Hematopoietic multipotent progenitor cell (in vitro differentiated cells): ENCODE measurements at places on chromosomes 4 and X. TPM values are rescaled to one million over a fixed set of nuclear protein-coding genes. Genes with fewer than 3 reads are reported as not detected.
A peak's percentile ranks its signal among the peaks of the same experiment; 100 is the strongest.

DNA sequence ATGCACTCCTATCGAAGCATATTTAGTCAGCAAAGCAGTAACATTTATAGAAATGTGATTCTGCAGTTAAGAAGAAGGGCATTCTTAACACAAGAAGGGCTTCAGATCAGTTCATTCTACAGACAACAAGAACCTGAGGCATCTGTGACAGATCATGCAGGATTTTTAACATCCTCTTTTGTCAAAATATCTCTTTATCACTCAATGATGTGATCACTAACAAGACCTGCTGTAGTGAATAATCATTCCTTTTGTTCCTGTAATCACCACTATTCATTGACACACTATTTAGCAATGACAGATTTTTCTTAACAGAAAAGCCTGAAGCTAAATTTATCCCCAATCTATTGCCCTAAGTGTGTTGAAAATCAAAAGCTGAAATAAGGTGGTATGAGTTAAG lies 47.8 kb upstream of the ARHGAP24 start:
- DNase-seq = no peak

Gene ASMTL
- total RNA-seq = 34.5 TPM

DNA sequence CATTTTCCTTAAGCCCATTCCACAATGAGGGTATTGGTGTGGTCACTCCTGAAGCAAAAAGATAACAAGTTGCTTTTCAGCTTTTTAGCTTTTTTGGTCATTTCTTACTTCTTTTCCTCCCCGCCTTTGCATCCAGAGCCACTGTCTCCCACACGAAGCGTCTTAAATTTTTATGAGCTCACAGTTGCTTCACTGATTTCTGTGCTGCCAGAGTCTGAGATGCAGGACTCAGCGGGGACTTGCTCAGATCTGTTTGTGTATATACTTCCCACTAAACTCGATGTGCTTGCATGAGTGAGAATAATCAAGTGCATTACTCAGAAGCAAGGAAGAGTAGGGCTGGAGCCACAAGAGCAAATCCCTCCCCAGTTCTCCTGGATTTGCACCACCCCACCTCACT lies 80.2 kb upstream of the FHL1 start:
- no peak for DNase-seq

Gene IL13RA1
- 0.81 TPM for total RNA-seq

Gene GPM6B
- total RNA-seq = 0.81 TPM

- no peak for DNase-seq
Measured at GRCh38 chr4:169315530-169316343, 45.0 kb upstream of the SH3RF1 start.

DNA sequence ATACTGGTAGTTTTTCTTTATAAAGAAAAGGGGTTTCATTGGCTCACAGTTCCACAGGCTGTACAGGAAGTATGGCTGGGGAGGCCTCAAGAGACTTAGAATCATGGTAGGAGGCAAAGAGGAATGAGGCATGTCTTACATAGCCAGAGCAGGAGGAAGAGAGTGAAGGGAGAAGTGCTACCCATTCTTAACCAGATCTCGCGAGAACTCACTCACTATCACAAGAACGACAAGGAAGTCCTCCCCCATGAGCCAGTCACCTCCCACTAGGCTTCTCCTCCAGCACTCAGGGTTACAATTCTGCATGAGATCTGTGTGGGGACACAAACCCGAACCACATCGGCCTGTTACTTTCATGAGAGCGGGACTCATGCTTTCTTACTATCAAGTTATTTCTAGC lies 240.5 kb downstream of the TENM3 start:
- DNase-seq = no peak

GRCh38 chr4:109094056-109094455 lies 208.4 kb downstream of the COL25A1 start:
- no peak for DNase-seq

DNA sequence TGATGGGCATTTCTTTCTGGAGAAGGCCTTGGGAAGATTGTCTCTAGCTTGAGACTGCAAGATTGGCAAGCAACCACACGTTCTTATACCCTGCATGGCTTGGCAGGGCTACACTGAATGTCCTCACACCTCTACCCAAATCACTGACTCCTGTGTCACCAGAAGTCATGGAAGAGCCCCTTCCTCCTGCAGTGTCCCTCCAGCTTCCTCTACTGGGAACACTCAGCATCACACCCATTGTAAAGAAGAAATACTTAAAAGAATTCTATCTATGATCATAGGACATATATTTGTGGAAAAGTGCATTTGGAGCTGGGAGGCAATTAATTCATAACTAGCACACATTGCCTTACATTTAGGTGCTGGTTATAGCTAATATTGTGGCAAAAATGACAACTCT lies 113.1 kb downstream of the CCSER1 start:
- no peak for DNase-seq

- peak; percentile 38 for DNase-seq
Measured at GRCh38 chr4:59247032-59247431, 1953.1 kb upstream of the ADGRL3 start.

GRCh38 chr4:140504261-140504660 lies 6.2 kb upstream of the MGAT4D start:
- no peak for DNase-seq

Gene NIPAL1
- under 0.01 TPM for total RNA-seq

DNA sequence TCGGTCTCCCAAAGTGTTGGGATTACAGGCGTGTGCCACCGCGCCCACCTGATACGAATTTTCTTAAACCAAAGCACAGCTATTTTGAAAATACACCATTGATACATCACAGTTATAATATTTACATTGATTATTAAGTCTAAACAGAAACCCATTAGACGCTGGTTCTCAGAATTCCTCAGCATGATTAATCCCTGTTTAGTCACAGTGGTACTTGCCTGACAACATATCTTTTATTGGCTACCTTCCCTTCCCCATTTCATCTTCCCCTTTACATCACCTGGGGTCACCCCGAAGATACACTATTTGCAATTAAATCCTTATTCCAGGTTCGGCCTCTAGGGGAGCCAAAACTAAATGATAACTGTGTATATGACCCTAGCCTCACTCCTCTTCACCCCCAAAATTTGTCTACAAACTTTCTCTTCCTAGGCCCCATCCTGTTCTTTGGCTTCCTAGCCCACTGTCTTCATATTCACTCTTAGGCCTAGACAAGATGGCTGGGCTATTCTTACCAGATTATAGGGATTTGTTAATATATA lies 36.8 kb upstream of the IL1RAPL1 start:
- no peak for DNase-seq

GRCh38 chr4:137387924-137388323 lies 144.4 kb downstream of the PCDH18 start:
- DNase-seq = no peak

DNA sequence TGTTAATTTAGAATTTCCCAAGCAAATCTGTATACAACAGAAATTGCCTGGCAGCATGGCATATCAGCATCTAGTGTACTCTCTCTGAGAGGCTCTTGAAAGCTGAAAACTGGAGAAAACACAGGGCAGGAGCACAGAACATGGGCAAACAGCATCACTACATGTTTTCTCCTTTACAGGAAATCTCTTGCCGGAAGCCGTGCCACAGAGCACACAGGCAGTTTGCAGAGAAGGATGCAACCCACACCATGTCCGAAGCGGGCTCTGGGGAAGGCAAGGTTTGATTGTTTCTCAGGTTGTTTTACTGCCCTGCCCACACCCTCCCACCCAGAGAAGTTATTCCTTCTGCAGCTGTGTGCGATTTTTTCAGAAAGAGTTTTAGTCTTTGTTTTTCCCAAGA lies 41.1 kb upstream of the FAM9C start:
- DNase-seq = no peak

Gene LGI2
- total RNA-seq = not detected

GRCh38 chr4:88054229-88054628 lies 46.8 kb downstream of the PKD2 start:
- no peak for DNase-seq

- no peak for DNase-seq
Measured at GRCh38 chr4:147754037-147754445, 22.2 kb downstream of the ARHGAP10 start.

Gene LONRF3
- 1.3 TPM for total RNA-seq

Gene MMRN1
- 31.0 TPM for total RNA-seq

- no peak for DNase-seq
Measured at GRCh38 chr4:86401826-86402225, 42.0 kb upstream of the MAPK10 start.

DNA sequence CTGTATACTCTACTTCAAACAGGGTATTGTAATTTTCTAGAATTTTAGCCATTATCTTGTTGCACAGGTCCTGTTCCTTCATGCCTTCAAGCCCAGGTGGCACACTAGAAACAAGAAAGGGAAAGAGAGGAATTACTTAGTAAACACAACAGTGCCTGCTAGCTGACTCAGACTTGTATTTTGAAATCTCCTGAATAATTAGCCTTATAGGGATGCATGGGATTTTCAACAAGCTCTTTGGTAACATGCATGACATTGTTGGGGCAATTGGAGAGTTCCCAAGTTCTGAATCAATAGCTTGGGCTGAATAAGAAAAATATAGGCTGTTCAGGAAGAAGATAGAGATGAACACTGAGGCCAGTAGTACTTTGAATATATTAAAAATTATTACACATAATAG lies 118.8 kb downstream of the FAM13A start:
- DNase-seq = no peak

Gene MORC4
- total RNA-seq = 0.54 TPM

DNA sequence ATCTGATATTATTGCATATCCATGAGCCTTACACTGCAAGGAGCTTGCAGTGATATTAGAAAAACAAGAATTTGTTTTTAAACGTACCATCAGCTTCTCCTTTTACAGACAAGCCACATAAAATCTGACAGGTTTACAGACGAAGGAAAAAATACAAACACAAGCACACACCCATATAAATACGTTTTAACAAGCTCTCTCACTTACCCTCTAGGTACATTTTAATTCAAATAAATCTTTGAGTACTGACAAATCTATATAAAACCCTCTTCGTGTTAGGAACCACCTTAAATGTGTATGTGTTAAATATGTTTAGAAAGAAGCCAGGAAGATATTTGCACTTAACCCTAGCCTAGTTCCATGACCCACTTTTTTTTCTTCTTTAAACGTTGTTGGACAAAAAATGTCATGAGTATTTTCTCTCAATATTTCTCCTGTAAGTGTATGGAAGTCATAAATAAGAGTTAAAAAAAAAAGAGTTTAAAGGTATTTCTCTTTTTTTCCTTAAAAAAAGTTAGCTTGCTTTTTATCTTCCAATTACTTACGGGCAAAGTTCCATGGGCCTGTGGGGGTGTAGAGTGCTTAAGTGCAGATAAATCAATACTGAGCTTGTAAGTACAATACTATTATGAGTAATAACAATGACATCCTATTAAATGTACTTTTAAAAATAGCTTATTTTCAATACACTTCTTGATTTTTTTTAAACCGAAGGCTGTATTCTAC lies 1.5 kb downstream of the ARAP2 start:
- DNase-seq = no peak

Gene NFKB1
- 35.0 TPM for total RNA-seq

GRCh38 chr4:68904786-68905185 lies 46.8 kb downstream of the UGT2A3 start:
- DNase-seq = no peak

- DNase-seq = no peak
Measured at GRCh38 chr4:65063601-65064000, 606.7 kb downstream of the EPHA5 start.

DNA sequence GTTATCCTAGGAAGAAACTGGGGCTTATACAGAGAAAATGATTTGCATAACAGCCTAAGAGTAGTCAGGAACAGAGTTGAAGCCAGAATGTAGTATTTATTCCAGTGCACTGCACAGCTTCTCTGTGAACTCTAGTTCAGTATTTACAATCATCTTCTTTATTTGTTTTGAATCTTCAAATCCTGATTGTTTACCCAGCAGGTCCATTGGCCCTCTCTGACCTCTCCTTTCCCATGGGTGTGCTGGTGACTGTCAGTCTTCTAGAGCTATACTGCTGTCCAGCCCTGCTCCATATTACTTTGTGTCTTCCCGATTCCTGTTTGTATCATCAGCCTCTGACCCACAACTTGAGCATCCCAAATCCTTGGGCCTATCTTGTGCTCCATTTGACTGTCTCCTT lies 301.9 kb upstream of the HS3ST1 start:
- DNase-seq = no peak

DNA sequence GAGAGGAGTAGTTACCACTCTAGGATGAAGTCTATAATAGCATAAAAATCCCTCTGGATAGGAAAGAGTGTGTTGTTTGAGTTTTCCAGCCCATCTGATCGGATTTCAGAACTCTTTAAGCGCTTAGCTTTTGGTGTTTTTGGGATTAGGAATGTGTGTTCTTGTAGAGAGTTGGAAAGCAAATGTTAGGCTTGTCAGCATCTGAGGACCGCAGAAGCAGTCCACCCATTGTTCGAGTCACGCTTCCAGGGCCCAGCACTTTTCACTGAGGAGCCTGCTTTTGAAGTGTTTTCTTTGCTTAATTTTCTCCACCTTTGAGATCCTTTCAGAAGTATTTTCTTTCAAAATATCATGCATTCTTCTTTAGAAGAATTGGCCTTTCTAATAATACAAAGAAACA lies 306.2 kb downstream of the TENM3 start:
- no peak for DNase-seq

Gene BANK1
- total RNA-seq = 1.3 TPM

- DNase-seq = peak; percentile 3
Measured at GRCh38 chrX:55452833-55453124, 852 bp downstream of the MAGEH1 start.

Gene HDX
- total RNA-seq = 2.2 TPM

DNA sequence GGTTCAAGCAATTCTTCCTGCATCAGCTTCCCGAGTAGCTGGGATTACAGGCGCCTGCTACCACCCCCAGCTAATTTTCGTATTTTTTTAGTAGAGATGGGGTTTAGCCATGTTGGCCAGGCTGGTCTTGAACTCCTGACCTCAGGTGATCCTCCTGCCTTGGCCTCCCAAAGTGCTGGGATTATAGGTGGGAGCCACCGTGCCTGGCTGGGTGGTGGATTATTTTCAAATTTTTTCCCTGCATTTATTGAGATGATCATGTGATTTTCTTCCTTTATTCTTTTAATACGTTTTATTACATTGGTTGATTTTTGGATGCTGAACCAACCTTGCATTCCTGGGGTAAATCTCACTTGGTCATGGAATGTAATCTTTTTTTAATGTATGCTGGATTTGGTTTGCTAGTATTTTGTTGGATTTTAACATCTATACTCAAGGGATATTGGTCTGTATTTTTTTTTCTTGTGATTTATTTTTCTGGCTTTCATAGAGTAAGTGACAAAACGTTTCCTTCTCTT lies 30.9 kb downstream of the BMP2K start:
- DNase-seq = peak; percentile 21

Gene NSG1
- total RNA-seq = not detected

Gene MAN2B2
- total RNA-seq = 39.6 TPM
